ENCODE measurements at places on chromosomes 6 and 20.
A peak's percentile ranks its signal among the peaks of the same experiment; 100 is the strongest.

- DNase-seq: no peak
These were observed 22.6 kb upstream of the TRAF3IP2 start for GRCh38 chr6:111628142-111628850.

GRCh38 chr6:4270776-4271175 lies 135.4 kb upstream of the ECI2 start:
- no peak for DNase-seq

DNA sequence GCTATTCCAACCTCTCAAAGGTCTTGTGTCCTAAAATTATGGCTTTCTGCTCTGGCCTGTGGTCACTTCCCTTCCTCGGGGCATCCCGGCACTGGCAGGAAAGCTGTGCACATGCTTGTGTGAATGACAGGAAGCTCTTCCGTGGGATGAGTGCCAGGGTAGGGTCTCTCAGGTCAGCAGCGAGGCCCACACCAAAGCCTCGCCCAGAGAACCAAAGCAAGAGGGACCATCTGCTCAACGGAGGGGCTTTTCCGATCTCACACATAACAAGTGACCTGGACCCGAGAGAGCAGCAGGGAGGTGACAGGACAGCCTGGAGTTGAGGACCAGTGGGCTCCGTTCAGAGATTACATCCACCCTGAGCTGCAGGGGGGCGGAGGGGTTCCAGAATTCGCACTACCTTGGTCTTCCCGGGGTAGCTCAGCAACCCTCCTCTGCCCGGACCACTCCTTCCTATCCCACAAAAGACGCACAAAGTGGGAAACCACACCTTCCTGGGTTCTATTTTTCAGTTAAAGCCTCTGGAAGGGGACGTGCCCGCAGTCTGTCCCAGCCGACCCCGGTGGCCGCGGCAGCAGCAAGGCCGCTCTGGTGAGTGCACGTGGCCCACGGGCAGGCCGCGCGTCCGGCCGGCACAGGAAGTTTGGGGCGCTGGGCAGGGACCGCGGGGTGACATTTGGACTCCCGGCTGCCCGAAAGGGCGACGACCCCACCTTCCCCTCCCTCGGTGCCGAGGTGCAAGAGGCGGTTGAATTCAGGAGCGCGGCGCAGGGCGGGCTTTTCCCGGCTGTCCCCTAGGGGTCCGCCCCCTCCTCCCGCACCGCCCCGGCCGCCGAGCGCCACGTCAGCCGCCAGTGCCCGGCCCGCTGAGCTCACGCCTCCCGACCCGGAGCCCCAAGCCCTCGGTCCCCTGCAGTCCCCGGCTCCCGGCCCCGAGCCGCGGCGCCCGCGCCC lies 988 bp downstream of the TXNDC5 start:
- DNase-seq: peak; percentile 0

DNA sequence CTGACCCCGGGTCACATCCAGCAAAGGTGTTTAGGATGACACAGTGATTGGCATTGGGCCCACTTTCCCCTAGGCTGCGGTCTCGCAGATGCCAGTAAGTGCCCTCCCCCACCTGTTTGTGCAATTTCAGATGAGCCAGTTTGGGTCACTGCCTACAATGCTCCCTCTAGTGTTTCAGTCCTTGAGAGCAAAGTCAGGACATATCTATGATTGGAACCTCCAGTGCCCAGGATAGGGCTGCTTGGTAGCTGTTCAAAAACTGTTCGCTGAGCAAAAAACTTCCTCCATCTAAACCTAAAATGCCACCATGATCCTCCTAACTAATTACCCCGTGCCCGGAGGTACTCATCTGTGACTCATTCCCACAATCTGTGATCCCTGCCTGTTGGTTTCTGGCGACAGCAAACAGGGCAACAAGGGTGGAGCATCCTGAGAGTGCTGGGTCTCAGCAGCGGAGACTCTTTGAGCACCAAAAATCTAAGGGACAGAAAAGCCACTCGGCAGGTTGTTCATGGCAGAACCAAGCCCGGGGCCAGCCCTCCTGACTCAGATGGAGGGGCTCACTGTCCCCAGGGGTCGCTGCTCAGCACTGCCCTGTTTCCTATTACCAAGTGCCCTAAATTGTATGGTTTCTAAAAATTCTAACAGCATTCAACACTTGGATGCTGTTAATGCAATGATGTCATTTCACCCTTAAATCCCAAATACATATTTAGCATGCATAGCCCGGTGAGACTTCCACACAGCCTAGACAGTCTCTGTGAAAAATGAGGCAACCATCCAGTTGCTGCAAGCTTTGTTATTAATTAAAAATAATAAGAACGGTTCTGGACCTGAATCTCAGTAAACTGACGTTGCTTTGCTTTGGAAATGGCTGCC lies 5.0 kb downstream of the VSX1 start:
- DNase-seq: peak; percentile 79

- no peak for DNase-seq
These were observed 127.2 kb downstream of the MTHFD1L start for GRCh38 chr6:150992703-150993102.

GRCh38 chr6:13141387-13141786 lies 186.9 kb downstream of the TBC1D7 start:
- DNase-seq: no peak

- no peak for DNase-seq
These were observed 1.3 kb downstream of the PTK7 start for GRCh38 chr6:43077333-43077809.

GRCh38 chr20:54294094-54294493 lies 86.2 kb downstream of the PFDN4 start:
- DNase-seq: no peak

DNA sequence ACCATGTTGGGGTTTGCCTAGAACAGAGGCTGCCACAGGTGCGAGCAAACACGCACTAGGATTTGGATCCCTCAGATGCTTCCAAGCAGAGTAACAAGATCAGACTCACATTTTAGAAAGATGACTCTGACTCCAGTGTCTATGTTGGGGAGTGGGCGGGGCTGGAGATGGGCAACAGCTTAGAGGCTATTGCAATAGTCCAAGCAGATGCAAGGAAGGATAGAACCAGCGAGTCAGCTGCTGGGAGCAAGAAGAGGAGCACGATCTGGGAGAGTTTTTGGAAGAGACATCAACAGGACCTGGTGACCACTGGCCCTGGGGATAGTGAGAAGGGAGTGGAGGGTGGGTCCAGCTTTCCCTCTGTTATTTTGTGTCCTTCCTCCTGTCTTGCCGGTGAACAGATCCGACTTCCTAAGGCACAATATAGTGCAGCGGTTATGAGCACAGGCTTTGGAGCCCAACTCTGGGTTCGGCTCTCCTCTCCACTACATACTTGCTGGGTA lies 52.7 kb downstream of the FGD2 start:
- DNase-seq: no peak

DNA sequence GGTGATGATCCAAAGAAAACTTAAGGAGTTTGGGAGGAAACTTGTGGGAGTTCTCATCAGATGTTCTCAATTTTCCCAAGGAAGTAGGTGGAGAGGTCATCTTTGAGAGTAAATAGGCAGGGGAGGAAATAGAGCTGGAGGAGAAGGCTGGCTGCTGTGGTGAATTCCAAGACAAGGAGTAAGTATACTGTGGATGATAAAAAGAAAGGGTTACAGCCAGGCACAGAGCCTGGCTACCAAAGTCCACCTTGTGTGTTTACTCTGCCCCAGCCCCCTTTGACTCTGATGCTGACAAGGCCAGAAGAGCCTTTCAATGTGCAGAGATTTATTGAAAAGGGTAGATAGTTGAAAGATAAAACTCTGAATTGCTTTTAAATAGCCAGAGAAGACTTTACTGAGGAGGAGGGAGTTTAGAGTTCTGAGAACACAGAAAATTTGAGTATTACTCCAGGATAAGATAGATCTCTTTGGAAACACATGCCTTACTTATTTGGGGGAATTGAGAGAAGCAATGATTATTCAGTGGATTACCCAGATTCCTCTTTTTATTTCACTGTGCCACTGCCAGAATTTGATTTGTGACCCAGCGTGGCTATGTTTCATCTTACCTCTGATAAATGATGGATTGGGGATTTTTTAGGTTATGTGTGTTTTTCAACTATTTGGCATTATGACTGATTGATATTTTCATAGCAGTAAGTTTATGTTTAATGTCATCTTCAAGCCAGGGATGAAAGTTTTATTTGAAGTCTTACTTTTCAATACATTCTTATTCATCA lies 182.6 kb upstream of the JAG1 start:
- DNase-seq: no peak

DNA sequence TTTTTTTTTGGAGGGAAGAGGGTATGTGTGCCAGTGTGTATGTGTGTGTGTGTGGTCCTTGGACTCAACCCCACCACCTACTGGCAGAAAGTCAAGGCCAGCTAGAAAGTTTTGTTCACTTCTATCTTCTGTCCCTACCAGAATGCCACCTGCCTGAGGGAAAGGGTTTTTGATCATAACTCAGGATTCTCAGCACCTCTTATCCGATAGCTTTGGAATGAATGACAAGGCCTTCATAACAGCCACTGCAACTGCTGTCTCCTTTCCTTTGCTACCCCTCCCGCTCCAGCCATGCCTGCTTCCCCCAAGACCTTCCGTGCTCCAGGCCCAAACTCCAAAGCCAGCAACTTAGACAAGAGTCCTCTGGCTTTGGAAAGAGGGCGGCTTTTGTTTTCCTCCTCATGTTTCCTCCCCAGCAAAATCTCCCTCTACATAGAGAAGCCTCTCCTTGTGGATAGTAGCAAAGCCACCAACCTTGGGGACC lies 18.7 kb downstream of the BTN3A1 start:
- DNase-seq: no peak

- no peak for DNase-seq
These were observed 59.4 kb upstream of the SCP2D1 start for GRCh38 chr20:18754030-18754652.

DNA sequence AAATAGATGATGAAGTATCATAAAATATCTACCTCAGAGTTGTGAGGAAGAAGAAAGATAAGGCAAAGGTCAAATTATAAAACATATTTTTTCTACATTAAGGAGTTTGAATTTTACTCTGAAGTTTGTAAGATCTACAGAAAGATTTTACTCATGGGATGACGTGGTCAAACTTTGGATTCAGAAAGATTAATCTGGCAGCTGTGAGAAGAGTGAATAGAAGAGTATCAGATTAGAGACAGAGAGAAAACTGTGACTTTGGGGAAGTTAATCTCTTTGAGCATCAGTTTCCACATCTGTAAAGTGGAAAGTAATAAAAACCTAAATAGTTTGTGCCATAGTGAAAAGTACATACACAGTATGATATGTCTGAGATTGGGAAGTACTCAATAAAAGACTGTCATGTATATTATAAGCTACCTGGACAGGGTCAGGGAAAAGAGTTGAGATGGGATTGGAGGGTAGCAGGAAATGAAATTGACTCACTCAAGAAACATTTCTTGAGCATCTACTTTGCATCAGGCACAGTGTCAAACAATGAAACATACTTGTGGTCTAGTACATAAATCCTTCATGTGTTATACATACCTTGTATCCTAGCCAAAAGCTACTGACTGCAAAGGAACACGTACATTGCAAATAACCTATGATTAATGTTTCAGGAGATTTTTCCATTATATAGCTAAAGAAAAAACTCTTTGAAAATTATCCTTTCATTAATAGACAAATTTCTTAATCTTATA lies 222.1 kb downstream of the TMEM200A start:
- DNase-seq: no peak

GRCh38 chr6:159008656-159009288 lies 8.8 kb upstream of the RSPH3 start:
- peak; percentile 4 for DNase-seq

GRCh38 chr6:148550569-148550968 lies 196.3 kb upstream of the UST start:
- no peak for DNase-seq

GRCh38 chr20:52852714-52853113 lies 119.4 kb upstream of the TSHZ2 start:
- no peak for DNase-seq

- no peak for DNase-seq
These were observed 397.8 kb downstream of the LAMA2 start for GRCh38 chr6:129280749-129281148.

DNA sequence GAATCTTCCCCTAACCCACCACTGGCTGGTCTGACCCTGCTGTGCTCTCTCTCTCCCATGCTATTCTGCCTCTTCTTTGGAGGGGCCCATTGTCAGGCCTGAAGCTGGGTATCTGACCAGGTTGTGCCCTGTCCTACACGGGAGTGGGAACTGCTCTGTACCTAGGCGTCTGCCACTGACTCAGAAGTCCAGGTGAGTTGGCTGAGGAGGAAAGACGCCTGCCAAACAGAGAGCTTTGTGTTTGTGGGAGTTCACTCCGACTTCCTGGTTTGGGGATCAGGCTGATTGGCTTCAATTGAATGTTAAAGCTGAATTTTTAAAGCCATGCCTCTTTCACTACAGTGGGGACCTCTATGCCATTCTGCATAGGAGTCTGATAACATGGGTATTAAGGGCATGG lies 136.0 kb downstream of the CCDC170 start:
- DNase-seq: no peak

DNA sequence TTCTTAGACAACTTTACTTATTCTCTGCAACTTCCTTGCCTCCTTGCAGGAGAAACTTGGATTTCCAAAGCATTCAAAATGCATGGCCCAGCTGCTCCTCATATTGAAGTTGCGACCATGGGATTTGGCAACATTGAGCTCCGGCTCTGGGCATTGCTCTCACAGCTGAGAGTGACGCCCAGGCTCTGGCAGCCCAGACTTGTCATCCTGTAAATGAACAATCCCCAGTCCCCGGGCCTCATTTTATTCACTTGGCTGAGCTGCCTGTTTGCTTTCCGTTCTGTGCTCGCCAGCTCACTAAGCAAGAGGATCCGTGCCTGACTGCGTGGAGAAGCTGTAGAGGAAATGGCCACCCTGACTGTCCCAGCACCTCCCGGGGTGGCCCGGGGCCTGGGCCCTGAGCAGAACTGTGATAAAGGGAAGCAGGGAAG lies 119.5 kb upstream of the CD93 start:
- peak; percentile 86 for DNase-seq

- no peak for DNase-seq
These were observed 130.9 kb downstream of the MAP3K7 start for GRCh38 chr6:90456001-90456400.

GRCh38 chr6:43455531-43456428 lies at the start of gene DLK2:
DLK2 (minus strand) TSS chr6:43455548; CDS start chr6:43454825, 723 bp downstream.
- peak; percentile 53 for DNase-seq

DNA sequence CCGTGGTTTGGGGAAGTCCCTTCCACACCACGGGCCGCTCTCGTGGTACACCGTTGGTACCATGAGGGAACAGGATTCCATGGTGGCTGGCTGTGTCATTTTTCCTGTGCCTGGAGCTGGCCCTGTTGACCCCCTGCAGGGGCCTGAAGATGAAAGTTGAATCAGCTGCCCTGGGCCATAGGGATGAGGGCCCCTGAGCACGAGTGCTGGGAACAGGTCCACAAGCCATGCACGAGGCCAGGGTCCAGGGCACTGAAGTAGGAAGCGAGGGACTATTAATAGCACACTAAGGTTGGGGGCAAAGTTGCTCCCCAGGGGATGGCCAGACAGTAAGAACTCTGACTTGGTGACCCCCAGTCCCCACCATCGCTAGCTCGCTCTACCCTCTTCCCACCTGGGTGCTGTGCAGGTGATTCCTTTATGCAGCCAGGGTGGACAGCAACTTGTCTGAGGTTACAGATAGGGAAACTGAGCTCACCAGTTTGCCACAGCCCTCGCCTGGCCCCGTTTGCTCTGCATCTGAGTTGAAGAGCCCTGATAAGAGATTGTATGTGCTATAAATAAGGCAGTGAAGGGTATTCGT lies 46.6 kb downstream of the SLC13A3 start:
- DNase-seq: no peak

GRCh38 chr20:1163653-1164052 lies 21.1 kb downstream of the TMEM74B start:
- no peak for DNase-seq

- no peak for DNase-seq
These were observed 96.6 kb upstream of the B3GAT2 start for GRCh38 chr6:71053475-71053874.
